ENCODE measurements at places on chromosomes 4 and X.

DNA sequence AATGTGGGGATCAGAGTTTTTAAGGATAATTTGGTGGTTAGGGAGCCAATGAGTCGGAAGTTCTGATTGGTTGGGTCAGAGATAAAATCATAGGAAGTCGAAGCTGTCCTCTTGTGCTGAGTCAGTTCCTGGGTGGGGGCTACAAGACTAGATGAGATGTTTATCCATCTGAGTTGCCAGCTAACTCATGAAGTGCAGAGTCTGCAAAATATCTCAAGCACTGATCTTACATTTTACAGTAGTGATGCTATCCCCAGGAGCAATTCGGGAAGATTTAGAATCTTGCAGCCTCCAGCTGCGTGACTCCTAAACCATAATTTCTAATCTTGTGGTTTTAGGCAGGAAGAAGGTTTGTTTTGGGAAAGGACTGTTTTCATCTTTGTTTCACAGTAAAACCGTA lies 565.8 kb upstream of the SPANXN1 start:
- no peak for DNase-seq

GRCh38 chr4:91838181-91838861 lies 465.4 kb upstream of the GRID2 start:
- DNase-seq, result no peak

DNA sequence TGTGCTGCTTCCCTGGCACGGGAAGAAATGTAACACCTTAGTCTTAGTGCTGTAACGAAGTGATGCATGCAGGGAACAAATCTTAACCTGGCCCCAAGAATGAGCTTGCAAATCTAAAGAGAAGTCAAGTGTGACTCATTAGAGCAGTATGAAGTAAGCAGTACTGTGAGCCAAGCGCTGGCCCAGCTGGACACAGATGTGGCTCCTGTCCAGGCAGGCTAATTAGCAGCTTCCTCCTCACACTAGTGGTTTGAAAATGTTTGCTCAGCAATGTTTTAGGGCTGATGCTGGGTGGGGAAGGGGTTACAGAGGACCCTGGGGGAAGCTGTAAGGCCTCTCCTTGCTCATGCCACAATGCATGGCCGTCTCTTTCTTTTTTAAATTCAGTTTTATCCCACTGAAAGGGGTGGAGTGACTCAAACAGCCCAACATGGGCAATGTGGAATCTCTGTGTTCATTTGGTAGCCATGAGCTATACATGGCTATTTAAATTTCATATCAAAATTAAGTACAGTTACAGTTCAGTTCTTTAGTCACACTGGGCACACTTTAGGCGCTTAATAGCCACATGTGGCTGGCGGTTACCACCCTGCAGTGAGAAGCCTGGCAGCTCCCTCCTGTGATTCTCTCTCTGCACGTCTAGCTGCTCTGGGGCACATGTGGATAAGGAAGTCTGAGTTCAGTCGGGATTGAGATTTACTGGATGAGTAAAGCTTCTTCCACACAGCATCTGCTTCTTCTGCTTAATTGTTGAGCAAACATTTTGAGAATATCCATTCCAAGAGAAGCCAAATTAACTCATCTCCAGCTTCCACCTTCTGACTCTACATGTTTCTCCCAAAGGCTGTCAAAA lies 48.8 kb downstream of the MAP7D2 start:
- DNase-seq, result no peak

GRCh38 chr4:10336471-10336870 lies 120.8 kb downstream of the ZNF518B start:
- DNase-seq, result no peak

DNA sequence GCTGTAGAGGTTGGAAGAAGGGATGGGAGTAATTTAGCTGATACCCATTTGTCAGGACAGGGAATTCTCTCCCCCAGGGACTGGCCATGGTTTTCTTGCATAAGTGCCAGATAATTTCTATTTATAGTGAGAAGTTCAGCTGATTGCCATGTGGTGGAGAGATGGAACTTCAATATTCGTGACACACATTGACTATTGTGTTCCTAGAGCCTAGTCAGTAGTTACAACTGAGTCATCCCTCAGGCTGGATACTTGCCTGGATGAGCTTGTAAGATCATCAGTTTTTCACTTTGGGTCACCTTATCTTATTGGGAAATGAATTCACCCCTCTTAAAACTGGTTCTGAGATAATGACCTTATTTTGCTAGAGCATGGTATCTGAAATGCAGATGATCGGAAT lies 32.2 kb downstream of the CFAP299 start:
- no peak for DNase-seq

DNA sequence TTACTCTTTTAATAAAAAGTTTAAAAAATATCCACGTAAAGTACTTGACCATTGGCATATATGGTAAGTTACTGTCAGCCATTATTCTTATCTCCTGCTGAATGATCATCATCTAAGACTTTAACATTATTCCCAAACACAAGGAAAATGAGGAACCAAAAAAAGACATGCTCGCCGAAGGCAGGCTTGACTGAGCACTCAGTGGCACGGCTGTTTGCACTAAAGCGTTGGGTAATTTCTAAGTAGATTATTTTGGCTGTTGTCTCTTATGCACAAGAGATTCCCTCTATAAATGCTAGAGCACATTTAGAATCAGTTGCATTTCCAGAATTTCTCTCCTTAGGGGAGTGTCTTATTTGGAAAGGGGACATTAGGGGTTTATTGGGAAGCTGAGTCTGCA lies 82.8 kb downstream of the CHRNA9 start:
- no peak for DNase-seq

DNA sequence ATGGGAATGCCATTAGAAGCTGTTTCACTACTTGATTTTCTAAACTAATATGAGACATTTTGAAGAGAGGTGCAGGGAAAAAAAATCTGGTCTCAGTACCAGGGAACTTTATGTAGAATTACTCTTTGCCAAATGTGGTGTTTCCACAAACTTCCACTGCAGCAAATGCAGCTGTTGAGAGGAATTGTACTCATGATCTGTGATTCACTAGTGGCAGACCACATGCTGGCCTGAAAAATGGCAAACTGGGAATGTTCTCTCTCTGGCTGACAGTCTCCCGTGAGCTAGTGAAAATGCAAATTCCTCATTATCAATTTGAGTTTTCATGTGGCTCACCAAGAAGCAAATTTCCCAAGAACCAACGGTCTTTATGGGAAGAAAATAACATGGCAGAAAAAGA lies 37.8 kb upstream of the GPR101 start:
- no peak for DNase-seq

DNA sequence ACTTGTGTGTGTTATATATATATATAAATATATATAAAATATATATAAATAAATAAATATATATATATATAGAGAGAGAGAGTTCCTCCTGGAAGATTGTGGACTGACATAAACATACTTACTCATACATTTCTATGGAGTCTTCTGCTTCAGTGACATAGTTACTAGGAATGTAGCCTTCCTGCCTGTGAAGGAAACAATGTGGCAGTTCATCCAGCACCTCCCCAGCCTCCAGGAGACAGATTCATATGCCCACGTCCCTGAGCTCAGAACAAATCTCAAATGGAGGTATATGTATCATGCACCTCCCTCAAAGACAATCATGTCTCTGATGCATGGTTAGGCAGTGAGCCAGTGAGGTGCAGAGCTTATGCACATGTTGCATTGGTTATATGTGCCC lies 11.4 kb upstream of the TIMM8A start:
- no peak for DNase-seq

GRCh38 chr4:176492646-176493302 lies 173.0 kb downstream of the SPCS3 start:
- no peak for DNase-seq

DNA sequence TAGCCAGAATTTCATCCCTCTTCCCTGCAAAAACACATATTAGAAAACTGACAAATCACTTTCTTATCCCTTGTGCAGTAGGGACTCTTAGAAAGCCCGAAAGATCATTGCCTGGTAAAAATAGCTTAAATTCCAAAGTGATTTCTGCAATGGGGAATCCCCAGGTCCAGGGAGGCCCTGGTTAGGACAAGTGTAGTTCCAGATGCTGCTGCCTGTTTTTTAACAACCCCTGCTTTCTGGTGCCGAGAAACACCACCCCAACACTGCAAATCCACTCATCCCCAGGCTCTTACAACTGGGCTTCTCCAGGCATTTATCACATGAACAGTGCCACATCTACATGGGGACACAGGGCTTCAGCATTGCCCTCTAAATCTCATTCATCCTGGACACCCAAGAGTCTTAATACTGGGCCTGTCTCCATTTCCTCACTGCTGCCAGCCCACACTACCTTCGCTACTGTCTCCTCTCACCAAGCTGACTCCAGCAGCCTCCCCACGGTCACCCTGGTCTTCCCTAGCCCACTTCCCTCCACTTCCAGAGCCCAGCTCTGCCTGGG lies 112.2 kb upstream of the PSAPL1 start:
- no peak for DNase-seq

GRCh38 chrX:10399043-10399741 lies 221.2 kb downstream of the MID1 start:
- DNase-seq, result no peak

DNA sequence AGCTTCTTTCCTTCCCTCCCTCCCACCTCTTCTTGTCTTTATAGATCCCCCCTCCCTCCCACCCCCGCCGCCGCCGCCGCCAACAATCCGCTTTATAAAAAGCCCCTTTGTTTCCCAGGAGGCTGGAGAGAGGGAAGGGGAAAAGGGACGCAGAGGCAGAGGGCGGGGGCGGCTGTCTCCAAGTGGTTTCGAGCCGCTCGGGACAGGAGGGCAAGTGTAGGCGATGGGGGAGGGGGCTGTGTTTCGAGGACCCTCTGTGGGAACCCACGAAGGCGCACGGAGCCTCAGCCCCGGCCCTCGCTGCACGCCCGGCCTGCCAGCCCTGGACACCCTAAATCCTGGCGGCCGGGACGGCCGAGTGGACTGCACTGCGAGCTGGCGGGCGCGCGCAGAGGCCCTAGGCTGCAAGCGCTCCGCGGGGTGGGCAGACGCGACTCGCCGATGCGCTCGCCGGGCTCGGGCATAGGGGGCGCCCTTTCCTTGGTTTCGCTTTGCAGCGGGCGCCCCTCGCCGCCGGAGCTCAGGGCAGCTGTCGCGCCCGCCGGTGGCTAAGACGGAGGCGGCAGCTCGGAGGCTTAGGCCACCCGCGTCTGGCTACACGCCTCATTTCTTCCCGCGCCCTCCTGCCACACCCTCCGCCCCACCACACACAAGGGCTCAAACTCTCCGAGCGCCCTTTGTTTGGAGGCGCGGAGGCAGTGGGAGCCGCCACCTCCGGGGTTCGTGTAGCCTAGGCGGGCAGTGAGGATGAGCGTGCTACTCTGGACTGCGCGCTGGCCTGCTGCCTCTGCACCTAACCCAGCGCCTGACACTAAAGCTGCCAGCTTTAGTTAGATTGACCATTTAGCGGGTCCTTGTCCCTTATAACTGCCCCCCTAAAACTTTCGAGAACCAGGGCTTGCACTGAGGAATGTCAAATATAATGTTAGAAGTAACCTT lies 2.2 kb downstream of the MAMLD1 start:
- peak; percentile 51 for DNase-seq

GRCh38 chr4:102754044-102754443 lies 6.7 kb downstream of the MANBA start:
- no peak for DNase-seq

- DNase-seq, result no peak
Measured at GRCh38 chr4:19562456-19562855, 689.2 kb upstream of the SLIT2 start.

DNA sequence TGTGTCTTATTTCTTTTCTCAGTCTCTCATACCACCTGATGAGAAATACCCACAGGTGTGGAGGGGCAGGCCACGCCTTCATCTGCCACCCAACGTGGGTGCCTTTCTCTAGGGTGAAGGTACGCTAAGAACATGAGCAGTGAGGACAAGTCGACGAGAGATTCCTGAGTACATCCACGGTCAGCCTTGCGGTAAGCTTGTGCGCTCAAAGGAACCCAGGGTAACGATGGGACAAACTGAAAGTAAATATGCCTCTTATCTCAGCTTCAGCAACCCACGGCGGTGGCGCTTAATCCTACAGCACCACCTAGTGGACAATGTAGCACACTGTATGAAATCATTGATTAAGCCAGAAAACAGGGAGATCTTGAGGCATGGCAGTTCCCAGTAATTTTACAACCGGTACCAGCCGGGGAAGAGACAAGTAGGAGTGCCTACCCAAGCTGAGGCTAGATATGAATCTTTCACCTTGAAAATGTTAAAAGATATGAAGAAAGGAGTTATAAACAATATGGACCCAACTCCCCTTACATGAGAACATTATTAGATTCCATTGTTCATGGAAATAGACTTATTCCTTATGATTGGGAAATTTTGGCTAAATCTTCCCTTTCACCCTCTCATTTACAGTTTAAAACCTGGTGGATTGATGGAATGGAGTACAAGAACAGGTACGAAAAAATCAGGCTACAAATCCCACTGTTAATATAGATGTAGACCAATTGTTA lies 63.0 kb downstream of the ZNF732 start:
- peak; percentile 84 for DNase-seq

DNA sequence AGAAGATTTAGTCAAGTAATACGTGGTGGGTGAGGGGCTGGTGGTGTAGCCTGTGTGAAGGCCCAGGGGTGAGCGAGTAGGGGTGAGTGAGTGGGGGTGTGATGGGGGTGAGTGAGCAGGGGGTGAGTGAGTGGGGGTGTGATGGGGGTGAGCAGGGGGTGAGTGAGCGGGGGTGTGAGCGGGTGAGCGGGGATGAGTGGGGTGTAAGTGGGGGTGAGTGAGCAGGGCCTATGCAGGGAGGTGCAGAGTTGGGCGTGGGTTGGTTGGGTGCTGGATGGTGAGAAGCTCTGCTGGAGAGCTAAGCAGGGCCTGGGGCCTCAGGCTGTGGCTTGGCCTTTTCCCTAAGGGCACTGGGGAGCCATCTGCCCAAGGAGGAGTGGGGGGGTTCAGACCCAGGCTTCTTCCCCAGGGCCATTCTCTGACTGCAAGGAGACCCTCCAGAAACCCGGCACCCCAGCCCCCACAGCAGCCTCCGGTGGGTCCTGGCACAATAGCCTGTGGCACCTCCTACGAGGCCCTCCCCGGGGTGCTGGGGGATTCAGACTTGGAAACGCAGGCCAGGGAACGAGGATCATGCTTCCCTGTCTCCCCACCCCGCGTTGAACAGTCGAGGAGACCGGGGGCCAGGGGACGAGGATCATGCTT lies 30.4 kb downstream of the SH3TC1 start:
- no peak for DNase-seq

DNA sequence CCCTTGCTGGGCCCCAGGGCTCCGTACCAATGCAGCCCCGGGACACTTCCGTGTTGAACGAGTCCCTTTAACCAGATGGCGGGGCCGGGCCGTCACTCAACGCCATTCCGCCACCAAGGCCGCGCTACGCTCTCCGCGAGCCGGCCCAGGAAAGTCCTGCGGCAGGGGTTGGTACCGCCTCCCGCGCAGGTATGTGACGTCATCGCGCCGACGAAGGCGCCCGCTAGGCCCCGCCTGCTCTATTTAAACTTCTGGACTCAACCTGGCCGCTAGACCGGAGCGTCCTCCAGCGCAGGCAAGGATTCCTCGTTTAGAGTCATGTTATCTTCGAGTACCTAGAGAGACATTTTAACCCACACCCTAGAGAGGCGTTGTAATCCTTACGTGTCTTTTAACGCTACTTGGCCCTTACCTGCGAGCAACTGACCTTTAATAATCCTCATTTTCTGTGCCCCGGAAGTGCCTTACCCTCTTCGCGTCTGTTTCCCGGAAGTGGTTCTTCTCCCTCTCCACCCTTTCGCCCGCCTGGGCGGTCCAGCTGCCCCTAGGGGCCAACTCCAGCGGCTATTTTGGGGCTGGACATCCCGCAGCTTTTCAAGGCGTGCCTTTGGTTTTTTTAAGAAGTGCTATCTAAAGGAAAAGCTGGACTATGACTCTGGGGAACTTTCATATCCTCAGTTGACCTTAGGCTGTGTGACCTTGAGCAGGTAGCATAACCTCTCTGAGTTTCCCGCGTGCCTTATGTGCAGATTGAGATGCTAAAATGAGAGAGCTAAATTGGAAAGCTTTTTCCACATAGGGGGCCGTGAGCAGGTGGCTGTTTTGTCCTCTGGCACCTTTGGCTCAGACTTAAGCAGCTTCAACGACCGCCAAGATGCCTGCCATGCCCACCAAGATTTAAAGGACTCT lies at the start of gene PNPLA4:
PNPLA4 (minus strand) TSS at position 155 of the 909 bp plus-strand sequence. CDS start 1,294 bp downstream, outside the sequence.
- DNase-seq, result peak; percentile 78

Measured in naive thymus-derived CD8-positive, alpha-beta T cell (primary cell).